Epithelial cell of proximal tubule (primary cell): ENCODE measurements at places on chromosomes 5 and 9.

DNA sequence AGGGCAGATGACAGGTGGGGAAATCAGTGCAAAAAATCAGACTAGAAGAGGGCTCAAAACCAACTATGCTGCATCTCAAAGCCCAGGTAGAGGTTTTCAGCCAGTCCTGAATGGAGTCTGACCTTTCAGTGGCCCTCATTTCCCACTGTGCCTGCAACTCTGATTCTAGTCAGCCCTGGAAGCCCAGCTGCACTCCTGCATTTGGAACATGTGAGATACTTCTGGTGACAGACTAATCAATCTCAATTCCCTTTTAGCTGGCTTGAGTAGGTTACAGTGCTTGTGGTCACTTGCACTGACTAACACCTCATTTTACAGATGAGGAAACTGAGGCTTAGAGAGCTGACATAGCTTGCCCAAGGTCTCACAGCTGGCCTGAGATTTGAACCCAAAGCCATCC, 7.9 kb upstream of the ACSL6 start:
- DNase-seq, result no peak

- DNase-seq, result no peak
Measured at GRCh38 chr9:112433499-112434392, 52.9 kb upstream of the KIAA1958 start.

DNA sequence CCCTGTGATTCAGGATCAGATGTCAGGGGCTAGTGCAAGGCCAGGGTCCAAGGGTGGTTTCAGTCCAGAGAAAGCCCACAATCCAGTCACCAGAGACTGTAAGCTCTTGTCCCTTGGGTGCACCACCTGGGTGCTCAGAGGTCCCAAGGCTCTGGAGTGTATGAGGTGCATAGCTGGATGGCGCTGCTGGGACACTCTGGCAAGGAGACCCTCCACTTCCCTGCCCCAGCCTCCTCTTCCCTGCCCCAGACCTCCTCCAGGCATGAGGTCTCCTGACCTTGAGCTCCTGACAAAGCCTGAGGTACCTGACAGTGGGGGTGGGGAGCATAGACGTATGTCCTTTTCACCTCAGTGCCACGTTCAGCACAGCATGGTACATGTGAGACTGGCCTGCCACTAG, 7.0 kb downstream of the CSF2 start:
- DNase-seq, result no peak

- DNase-seq, result no peak
Measured at GRCh38 chr9:75891277-75891741, 836 bp downstream of the PCSK5 start.

GRCh38 chr5:54673523-54674225, 156.1 kb downstream of the SNX18 start:
- no peak for DNase-seq

GRCh38 chr9:125172031-125172755, 17.4 kb downstream of the PPP6C start:
- DNase-seq, result no peak

GRCh38 chr5:93328833-93329232, 252.2 kb downstream of the NR2F1-AS1 start:
- no peak for DNase-seq

DNA sequence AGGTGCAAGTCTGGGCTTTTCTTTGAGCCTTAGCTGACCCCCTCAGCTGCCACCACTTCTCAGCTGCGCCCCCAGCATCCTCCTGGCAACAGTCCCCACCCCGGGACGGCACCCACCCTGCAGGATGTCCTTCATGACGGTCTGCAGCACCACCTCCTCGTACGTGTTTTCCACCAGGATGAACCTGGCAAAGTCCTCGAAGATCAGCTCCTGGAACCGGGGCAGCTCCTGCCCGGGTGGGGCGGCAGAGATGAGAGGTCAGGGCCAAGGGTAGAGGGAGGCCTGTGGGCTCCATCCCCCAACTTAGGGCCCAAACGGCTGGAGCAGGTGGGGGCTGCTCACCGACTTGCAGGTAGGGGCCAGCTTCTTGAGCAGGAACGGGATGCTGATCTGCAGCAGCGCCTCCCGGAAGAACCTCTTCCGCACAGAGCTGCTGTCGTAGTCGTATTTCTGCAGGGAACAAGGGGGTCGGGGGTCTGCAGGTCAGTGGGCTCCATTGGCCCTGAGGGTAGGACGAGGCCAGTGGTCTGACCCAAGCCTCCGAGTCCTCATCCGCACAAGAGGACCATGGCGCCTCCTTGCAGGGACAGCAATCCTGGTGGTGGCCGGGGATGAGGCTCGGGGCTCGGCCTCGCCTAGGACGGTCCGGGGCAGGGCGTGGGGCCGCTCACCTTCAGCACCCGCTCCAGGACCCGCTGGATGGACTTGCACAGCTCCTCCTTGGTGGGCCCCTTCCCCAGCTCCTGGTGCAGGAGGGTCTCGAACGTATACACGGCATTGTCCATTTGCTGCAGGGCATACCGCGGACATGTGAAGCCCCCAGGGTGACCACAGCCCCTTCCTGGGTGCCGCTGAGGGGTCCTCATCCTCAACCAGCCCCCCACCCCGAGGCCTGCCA, 56.7 kb downstream of the LRSAM1 start:
- DNase-seq, result no peak

- no peak for DNase-seq
Measured at GRCh38 chr5:11426442-11426841, 477.8 kb downstream of the CTNND2 start.

GRCh38 chr5:173333925-173334661, 5.9 kb upstream of the STC2 start:
- no peak for DNase-seq

DNA sequence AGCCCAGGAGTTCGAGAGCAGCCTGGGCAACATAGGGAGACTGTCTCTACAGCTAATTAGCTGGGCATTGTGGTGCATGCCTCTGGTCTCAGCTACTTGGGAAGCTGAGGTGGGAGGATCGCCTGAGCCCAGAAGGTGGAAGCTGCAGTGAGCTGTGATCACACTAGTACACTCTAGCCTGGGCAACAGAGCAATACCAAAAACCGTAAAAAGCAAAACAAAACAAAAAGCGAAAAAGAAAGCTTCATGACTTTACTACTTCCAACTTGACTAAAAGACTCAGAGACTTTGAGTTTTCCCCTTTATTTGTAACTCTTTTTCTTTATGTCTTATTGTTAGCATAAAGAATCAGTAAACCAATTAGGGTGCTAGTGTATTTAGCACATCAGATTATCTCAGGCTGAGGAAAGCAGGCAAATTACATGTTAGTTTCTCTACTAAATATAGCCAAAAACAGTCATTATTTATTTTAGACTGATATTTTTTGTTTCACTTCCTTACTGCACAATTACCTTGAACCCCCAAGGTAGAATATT, 5.4 kb downstream of the RAD17 start:
- no peak for DNase-seq

- DNase-seq, result no peak
Measured at GRCh38 chr9:109912082-109912582, 132.1 kb downstream of the PALM2AKAP2 start.

GRCh38 chr5:173331287-173331686, 3.1 kb upstream of the STC2 start:
- no peak for DNase-seq

GRCh38 chr5:153699035-153699434, 208.6 kb downstream of the GRIA1 start:
- no peak for DNase-seq

GRCh38 chr9:131621551-131622358, 76.4 kb downstream of the PRRT1B start:
- DNase-seq, result no peak

- DNase-seq, result no peak
Measured at GRCh38 chr5:95989283-95990048, 27.8 kb upstream of the ELL2 start.

DNA sequence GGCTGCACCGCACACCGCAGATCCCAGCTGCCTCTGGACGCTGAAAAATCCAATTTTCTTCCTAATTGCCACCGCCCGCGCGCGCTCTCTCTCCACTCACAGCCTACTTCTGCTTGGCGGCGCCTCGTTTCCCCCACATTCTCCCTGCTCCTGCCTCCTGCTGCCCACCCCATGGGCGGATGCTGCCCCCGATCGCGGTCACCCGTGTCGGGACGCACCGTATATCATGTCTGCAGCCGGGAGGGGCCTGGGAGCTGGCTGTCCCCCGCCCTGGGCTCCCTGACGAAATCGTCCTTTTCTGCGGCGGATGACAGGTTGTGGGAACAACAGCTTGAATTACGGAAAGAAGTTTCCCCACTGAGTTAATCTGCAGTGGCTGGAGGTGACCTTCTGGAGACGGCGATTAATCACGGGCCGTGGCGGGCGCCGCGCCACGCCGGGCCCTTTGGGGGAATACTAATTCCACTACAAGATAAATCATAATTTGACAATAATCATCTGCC, 36.3 kb upstream of the PSD2 start:
- no peak for DNase-seq

DNA sequence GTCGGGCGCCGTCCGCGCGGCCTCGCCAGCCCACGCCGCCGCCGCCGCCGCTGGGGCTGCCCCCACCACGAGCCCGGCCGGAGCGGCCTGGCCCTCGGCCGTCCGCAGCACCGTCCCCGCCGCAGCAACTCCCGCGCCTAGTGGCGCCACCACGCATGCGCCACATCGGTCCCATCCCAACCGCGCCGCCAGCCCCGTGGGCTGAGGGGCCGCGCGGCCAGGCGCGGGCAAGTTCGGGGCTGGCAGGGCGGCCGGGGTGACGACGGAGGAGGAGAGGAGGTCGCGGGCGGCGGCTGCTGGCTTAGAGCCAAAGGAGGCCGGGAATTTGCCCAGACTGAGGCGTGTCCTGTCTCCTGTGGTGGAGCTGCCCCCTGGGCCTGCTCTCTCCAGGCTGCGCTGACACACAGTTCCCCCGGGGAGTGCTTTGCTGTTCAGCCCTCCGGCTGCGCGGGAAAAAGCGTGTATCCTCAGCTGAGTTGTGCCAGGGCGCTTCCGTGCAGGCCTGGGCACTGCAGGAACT, at the start of gene TUSC1:
TSS of gene TUSC1 (minus strand) at position 298 of the 520 bp plus-strand sequence. CDS start at position 166, 132 bp downstream.
- DNase-seq, result no peak

DNA sequence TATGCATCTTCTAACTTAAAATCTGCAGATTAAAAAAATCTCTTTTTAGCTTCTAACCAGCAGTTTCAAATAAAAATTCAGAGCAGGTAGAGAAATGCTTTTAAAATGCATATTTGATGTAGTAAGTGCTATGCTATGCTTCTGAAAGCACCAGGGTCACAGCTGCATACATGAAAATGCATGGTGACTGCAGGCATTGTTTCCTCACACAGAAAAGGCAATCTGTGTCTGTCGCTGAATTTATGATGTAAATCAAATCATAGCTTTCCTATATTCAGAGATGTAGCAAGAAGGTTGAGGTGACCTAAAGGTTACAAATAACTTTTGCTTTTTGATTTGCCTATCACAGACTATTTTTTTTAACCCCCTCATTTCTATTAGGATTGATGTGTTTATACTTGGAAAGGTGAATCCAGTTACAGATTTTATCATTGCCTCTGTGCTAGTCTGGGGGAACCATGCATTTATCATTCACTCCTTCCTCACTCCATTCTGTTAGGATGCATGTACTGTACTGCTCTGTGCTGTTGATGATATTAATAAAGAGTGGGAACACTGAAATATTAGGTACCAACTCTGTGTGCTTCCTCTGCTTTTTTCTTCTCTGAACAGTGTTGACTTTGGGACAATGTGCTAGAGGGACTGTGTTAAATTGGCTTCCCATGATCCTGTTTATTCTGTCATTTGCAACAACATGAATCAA, 65.6 kb downstream of the FOCAD start:
- DNase-seq, result no peak

GRCh38 chr9:93809204-93809940, 145.8 kb downstream of the BARX1 start:
- no peak for DNase-seq

DNA sequence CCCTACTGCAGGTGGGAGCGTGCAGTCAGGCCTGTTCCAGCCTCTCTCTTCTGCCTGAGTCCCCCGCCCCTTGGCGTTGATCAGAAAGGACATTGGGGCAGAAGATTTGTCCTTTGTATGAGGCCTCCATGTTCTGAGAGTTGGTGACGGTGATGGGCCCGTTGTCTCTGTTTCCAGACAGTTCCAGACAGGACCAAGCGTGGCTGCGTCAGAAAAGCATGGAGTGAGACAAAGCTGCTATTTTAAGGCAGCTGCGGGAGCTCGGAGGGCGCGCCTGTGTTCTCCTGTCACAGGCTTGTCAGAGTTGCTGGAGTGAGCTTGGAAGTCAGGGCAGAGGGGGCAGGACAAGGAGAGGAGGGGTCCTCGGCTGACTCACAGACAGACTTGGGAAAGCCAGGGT, 32.1 kb upstream of the SH3PXD2B start:
- no peak for DNase-seq

- no peak for DNase-seq
Measured at GRCh38 chr5:55665065-55665464, 47.1 kb downstream of the SLC38A9 start.

GRCh38 chr5:159262472-159262858, 625 bp upstream of the UBLCP1 start:
- DNase-seq, result no peak

DNA sequence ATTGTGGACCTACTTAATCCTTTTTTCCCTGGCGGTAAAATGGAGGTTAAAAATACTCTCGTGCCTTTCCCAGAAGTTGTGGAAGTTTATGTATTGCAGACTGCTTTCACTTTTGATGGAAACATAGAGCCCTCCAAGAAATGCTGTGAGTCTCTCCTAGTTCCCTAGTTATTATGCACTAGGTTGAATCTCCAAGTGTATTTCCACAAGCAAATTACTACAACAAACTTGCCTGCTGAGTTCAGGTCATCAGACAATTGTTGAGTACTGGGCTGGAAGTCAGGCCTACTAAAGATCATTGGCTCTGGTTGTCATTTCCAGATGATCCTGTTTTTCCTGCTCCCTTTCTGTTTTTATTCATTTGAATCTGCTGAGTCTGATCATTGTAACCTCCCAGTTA, 104.1 kb downstream of the CD180 start:
- DNase-seq, result no peak

GRCh38 chr5:10548418-10549122, 15.3 kb upstream of the ANKRD33B start:
- no peak for DNase-seq

- no peak for DNase-seq
Measured at GRCh38 chr9:106879439-106879882, 16.5 kb downstream of the ZNF462 start.

GRCh38 chr5:93330506-93330905, 250.5 kb downstream of the NR2F1-AS1 start:
- no peak for DNase-seq
